CD4-positive, alpha-beta T cell treated with Interleukin-6 at 100 ng/mL for 8 hours (primary cell): ENCODE measurements at places on chromosomes 4 and X.

DNA sequence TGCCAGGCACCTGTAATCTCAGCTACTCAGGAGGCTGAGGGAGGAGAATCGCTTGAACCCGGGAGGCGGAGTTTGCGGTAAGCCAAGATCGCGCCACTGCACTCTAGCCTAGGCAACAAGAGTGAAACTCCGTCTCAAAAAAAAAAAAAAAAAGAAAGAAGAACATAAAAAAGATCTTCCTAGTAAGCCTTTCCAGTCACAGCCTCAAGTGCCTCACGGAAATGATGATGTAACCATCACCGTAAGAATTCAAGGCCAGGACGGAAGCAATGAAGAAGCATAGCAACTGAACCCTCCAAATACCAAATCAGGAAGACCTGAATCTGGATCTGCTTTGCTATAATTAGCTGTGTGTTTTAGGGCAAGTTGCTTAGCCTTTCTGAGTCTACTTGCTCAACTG lies 28.8 kb downstream of the RBM47 start:
- no peak for DNase-seq

GRCh38 chr4:2248821-2249261 lies 6.9 kb upstream of the HAUS3 start:
- DNase-seq: no peak

- no peak for DNase-seq
Observed at GRCh38 chr4:92825791-92826190, 522.0 kb downstream of the GRID2 start.

DNA sequence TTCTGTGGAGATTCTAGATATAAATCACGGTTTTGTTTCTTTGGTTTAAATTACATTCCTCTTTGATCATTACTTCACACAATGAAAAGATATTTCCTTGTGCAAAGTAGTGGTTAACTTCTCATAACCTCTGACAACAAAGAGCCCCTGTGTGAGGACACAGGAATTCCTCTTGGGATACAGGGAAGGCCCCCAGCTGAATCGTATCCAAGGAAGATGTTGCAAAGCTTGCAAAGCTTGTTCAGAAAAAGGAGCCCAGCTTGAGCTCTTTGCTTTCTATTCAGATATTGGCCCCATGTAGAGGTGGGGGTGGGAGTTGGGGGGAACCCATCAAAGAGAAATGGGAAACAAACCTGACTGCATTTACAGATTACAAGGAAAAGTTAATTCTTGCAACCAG lies 145.7 kb downstream of the RELL1 start:
- no peak for DNase-seq

DNA sequence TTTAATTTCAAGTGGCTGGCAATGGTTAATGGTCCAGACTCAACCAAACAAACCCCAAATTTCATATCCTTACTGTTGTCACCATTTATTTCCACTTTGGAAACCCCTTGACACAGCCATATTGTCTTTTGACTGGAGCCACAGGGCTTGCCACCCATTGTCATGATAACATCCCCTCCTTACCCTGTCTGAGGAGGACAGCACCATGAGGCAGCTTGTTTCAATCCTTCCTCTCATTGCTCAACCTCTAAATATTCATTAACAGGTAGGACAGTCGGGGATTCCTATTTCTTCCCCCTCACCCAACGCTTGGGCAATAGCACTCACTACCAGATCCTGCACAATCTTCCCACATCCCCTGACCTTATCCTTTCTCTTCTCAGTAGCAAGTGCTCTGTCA lies 92.1 kb downstream of the CEP135 start:
- no peak for DNase-seq
